ENCODE measurements at places on chromosomes 6 and 20.

GRCh38 chr6:28351493-28351925, 1.8 kb downstream of the ZKSCAN3 start:
- no peak for DNase-seq

GRCh38 chr20:33438481-33438880, 5.1 kb downstream of the SNTA1 start:
- DNase-seq: no peak

DNA sequence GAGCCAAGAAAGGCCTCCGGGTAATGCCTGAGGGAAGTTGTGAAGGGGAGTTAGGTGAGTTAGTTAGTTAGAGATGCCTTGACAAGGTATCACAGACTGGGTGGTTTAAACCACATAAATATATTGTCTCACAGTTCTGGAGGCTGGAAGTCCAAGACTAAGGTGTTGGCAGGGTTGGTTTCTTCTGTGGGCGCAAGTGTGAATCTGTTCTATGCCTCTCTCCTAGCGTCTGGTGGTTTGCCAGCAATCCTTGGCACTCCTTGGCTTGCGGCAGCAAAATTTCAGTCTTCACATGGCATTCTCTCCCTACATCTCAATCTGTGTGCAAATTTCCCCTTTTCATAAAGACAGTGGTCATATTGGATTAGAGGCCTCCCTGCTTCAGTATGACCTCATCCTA, 29.7 kb upstream of the RANBP9 start:
- no peak for DNase-seq

GRCh38 chr6:118356054-118356453, 192.0 kb upstream of the PLN start:
- no peak for DNase-seq

DNA sequence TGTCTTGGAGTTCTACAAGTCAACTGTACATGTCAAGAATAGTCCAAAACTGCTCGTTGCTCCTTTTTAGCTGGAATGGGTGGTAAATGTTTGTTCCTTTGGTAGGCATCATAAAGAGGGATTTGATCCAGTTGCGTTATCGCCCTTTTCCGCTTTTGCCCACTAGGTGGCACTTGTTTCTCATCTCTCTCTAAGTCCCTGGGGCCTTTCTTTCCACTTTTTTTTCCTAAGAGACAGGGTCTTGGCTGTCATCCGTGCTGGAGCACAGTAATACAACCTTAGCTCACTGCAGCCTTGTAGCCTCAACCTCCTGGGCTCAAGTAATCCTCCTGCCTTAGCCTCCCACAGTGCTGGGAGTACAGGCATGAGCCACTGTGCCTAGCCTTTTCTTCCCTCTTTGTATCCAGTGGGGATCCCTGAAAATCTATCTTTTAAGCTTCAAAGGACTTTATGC, 20.7 kb downstream of the GTPBP2 start:
- peak; percentile 57 for DNase-seq

GRCh38 chr20:35339007-35339406, 46.8 kb upstream of the FAM83C start:
- DNase-seq: no peak

DNA sequence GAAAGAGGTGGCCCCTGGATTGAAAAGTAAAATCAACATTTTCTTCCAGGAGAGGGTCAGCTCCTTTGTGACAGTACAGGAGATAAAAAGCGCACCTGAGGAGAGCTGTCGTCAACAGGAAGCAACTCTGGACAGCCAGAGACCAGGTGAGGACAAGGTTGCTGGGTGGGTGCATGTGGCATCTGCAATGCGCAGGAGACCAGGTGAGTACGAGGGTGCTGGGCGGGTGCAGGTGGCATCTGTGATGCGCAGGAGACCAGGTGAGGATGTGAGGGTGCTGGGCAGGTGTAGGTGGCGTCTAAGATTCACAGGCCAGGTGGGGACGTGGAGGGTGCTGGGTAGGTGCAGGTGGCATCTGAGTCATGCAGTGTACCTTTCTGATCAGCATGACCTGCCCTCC, 38.4 kb downstream of the WDR27 start:
- no peak for DNase-seq

GRCh38 chr6:89555031-89555430, 83.5 kb downstream of the LYRM2 start:
- no peak for DNase-seq

GRCh38 chr6:79544939-79545450, 7.8 kb upstream of the LCA5 start:
- peak; percentile 97 for DNase-seq

DNA sequence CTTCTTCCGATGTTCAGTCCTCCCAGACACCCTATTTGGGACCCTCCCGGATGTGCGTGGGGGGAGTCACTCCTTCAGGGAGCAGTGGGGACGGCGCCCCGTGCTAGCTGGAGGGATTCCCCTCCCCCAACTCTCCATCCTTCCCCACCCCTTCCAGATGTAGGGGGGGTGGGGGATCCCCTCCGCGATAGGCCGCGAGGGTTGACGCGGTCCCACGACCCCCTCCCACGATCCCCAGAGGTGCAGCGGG, 548 bp downstream of the GNL1 start:
- DNase-seq: peak; percentile 22

GRCh38 chr6:84462698-84463097, 235.3 kb upstream of the CEP162 start:
- no peak for DNase-seq

GRCh38 chr6:41027241-41027640, 11.8 kb downstream of the UNC5CL start:
- DNase-seq: peak; percentile 16

DNA sequence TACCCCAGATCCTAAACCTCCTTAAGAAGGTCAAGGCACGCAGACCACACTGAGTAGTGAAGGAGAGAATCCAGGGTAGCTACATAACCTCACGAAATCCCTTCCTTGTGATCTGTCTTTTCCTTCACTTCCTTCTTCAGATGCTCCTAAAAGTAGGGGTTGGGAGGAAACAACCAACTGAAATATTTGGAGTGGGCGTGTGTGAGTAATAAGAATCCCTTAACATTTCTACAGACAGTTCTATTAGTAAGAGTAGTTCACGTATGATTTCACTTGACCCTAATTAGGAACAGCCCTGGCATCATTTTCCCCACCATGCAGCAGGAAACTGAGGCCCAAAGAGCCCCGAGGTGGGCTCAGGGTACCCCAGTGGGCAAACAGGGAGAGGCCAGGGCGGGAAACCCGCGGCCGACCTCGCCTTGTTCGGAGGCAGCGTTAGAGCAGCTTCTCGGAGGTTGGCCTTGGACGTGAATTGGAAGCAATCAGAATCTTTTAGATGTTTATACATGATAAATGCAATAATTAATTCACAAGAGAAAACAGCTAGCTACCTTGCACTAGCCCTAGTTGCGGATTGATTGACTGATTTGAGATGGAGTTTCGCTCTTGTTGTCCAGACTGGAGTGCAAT, 859 bp upstream of the RAE1 start:
- DNase-seq: no peak

DNA sequence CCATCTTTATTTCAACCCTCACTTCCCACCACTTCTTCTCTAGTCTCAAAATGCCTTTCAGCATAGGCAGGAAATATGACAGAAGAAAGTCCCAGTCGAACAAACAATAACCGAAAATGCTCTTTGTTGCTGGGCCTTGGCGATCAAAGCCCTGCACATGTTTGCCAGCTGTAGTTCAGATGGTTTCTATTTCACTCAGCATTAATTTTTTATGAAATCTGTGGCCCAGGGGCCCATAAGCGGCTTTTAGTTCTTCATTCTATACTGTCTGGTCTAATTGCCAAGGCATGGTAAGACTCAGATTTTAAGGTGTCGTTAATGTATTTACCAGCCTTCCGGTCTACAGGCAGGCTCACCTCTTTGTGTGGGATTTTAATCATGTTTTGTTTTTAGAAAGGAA, 10.9 kb upstream of the F13A1 start:
- DNase-seq: no peak

DNA sequence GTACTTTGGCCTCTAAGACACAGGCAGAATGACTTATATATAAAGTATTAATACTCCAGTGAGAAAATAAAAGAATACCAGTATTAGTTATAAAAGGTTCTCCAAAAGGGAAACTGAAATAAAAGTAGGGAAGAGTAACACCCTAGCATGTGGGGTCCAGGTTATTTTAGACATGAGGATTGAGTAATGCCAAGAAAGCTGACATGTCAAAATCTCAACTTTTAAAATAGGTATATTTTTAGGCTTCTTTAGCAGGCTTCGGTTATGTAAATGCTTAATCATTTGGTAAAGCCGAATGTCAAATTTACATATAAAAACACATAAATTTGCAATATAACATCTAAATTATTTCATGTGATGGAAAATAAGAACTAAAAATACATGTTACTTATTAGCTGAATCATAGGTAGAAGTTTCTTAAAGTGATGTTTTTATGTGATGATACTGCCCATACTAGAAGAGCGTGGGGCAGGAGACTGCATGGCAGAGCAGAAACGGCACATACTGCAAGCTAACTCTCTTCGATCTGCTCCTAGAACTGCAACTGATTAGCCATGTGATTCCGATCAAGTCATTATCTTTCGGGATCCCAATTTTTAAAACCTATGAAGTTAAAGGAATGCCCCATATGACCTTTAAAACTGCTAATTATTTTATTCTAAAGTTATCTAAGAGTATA, 129.4 kb upstream of the DST start:
- no peak for DNase-seq

DNA sequence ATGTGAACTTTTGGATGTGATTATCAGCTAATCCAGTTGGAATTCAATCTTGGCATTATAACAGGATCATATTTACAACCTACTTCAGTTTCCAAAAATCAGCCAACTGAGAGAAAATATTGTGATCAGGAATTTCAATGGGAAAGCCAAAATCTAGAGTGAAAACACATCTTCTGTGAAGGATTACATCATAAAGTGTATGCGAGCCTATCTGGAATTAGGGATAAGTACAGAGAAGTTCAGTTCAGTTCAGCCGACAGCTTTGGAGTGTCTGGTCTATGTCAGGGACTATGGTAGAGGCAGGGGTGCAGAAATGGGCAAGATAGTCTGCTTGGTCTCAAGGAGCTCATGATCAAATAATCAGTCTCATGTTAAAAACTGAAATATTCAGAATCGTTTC, 12.3 kb upstream of the PRIM2 start:
- DNase-seq: no peak

DNA sequence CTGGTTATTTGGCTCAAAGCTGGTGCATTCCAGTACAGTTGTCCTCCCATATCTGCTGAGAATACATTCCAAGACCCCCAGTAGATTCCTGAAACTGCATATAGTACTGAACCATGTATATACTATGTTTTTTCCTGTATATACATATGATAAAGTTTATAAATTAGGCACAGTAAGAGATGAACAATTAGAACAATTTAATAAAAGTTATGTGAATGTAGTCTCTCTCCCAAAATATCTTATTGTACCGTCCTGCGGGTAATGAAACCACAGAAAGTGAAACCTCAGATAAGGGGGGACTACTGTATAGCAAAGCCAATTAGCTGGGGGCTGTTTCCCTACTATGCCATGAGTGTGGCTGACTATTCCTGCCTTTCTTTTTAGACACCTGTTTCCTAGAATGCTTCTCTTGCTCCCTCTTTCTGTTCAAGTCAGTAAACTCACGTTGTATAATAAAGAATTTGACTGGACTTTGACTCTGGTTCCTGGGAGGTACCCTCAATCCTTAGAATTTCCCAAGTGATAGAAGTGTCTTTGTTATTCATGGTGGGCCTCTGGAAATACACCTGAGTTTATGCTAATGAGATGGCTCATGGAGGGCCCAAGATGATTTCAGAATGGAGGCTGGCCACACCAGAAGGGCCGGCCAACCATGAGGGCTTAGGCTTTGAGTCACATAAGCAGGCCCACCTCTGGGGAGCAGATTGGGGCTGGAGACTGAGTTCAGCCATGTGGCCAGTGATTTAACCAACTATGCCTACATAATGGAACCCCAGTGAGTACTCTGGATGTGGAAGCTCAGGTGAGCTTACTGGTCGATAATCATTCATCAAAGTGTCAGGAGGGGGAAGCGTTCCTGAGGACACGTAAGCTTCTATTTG, 689 bp upstream of the BLOC1S5 start:
- no peak for DNase-seq

DNA sequence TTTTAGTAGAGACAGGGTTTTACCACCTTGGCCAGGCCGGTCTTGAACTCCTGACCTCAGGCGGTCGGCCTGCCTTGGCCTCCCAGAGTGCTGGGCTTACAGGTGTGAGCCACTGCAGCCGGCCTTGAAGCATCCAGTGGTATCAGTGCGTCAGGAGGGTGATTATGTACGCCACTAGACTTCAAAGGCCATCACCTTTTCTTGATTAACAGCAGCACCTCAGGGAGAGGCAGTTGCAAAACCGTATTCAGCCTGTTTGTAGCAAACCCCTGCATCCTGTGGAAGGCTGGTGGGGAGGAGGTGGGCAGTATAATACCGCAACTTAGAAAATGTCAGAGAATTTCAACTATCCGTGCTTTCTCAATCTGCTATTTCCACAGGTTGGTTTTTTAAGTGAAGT, 27.3 kb upstream of the SHLD1 start:
- DNase-seq: no peak

Measured in NCI-H1417 (cell line).